ENCODE measurements at places on chromosomes 6 and 20. TPM values are rescaled to one million over a fixed set of nuclear protein-coding genes. Genes with fewer than 3 reads are reported as not detected.

DNA sequence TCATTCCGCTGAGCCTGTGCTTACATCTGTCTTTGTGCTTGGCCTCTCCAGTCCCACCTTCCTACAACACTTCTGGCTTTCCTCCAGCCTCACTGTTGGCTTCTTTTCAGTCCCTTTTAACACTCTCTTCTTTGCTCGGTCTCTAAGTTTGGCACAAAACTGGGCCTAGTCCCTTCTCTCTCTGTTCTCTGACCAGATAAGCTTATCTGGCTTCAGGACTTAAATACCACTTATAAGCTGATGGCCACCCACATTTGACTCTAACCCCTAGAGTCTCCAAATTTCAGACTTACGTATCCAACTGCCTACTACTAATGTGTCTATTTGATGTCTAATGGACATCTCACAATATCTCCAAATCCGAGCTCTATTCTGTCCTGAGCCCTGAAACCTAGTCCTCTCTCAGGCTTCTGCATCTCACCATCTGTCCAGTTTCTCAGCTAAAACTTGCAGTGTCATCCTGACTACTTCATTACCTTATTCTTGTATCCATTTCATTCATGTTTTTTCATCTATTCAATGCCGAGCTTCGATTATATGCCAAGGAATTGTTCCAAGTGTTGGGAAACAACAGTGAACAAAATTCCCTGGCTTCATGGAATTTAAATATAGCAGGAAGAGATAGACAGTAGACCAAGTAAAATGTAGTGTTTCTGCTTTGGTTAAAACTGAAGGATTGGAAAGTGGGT, 40.1 kb downstream of the TBPL1 start:
- no peak for DNase-seq

The IL20RA gene
- total RNA-seq, result 88.8 TPM

- DNase-seq, result no peak
Observed at GRCh38 chr20:37285664-37286374, 3.6 kb upstream of the MANBAL start.

DNA sequence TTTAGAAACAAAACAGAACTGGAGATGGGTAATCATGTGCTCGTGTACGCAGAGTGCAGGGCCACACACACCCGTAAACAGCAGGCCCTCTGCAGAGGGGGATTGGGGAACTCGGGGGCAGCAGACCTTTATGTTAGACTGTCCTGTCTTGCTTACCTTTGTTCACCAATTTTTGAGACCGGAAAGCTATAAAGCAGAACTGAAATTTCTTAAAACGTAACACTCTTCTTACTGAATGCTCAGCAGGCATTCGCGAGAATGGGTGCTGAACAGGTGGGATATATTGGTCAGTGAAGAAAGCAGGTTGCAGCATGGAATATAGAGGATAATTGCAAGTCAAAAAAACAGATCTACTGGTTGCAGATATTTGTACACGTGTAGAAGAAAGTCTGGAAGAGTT, 211.1 kb downstream of the BMP7 start:
- DNase-seq, result peak; percentile 10

GRCh38 chr6:31805939-31806469, 762 bp downstream of the LSM2 start:
- DNase-seq, result no peak

The HLA-DRA gene
- total RNA-seq, result 195 TPM

DNA sequence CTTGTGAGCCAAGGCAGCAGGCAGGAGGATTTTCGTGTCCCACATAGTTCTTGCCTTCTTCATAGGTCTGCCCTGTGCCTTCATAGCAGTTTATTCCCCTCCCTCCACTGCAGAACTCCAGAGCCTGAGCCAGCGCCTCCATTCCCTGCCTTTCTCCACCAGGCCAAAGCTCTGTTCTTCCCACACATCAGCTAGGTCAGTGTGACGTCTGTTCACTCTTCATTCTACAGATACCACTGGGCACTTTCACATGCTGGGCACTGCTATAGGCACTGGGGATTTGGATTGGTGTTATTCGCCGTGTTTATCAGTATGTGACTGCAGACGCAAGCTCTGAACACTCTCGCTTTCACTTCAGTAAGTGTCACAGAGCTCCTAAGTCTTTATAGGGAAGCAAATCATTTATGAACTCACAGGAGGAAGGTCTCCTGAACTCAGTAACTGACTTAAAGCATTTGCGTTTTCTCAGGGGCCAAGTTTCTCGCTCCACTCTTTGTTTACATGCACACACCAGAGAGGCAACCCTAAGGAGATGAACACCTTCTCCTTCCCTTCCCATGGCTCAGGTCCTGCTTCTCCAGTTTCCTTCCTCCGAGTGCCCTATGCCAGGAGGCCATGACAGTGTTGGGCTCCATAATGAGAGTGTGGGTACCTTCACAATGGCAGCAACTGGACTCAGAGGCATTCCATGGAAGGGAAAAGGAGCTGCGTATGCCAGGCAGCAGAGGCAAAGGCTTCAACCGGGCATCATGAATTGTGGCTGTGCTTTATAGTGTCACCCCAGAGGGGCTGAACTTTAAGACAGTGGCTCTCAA, 6.3 kb upstream of the APMAP start:
- no peak for DNase-seq

DNA sequence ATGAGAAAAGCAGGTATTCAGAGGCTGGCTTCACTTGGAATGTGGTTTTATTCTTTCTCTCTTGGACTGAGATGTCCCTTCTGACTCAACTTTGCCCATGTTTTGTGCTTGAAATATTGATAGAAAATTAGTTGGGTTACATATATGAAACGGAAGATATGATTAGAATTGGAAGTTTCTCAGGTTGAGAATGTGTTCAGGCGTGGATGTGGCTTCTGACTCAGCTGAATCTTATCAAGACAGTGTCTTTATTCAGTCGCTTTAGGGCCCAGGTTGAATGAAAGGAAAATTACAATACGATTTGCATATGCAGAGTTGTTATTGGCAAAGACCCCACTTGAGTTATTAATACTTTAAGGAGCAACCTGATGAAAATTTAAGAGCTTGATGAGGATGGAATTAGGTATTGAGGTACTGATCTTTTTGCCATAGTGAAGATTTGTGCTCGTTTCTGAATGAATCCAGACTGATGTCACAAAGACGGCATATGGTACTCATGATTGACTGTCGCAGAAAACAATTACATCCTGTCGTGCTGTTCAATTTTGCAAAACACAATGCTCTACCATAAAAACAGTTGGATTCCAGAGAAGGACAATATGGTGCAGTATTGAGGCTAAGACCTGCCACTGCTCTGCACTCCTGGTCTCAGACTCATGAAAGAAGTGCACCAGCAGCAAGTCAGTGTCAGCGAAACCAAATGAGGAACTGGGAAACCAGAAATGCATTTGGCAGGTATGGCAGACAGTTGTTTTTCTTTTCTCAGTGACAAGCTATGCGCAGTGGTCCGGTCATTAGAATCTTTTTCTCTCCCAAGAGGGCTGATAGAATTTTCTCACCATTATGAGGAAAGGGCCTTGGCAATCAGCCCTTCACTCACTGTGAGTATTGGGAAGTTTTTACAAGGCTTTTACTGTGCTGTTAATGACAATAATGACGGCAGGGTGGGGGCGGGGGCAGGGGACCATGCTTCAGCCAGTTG, 158.3 kb downstream of the DOK5 start:
- DNase-seq, result no peak

The PPIL6 gene
- 1.9 TPM for total RNA-seq

The RIPPLY2 gene
- not detected for total RNA-seq

DNA sequence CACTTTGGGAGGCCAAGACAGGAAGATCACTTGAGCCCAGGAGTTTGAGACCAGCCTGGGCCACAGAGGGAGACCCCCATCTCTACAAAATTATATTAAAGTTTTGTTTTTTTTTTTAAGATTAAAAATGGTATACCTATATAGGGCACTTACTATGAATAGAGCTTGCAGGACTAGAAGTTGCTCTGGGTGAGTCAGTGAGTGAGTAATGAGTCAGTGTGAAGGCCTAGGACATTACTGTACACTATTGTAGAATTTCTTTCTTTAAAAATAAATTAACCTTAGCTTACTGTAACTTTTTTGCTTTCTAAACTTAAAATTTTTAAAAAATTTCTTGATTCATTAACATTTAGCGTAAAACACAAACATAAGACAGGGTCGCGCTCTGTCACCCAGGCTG, 29.7 kb downstream of the STK35 start:
- DNase-seq, result no peak

DNA sequence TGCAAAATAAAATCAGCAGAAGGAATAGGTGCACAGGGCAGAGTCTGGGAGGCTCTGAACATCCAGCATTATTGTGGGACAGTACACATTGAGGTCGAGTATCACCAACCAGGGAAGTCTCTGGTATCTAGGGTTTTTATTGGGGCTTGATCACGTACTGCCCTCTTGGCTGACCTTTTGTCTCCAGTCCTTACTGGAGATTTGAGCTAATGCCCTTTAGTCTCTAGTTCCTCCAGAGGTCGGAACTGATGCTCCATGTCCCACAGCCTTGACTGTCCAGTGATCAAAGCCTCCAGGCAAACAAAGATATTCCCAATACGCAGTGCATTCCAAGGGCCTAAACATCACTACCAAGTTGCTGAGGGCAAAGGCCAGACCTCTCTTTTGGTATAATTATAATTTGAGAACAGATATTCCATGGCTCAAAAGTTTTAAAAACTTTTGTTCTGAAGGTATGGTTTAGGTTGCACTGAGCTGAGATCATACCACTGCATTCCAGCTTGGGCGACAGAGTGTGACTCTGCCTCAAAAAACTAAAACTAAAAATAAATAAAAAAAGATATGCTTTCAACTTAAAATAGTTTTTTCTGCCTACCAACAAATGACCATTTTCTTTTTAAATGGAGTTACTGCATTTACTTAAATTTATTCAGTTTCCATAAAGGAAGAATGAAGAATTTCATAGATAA, 56.9 kb upstream of the DYNLRB1 start:
- DNase-seq, result no peak

The NDUFAF4 gene
- total RNA-seq, result 12.1 TPM

GRCh38 chr20:21388566-21388965, 8.8 kb downstream of the NKX2-4 start:
- DNase-seq, result no peak

- no peak for DNase-seq
Observed at GRCh38 chr6:134063121-134063965, 10.9 kb upstream of the SLC2A12 start.
